ENCODE measurements at places on chromosomes 4 and X.

- DNase-seq, result peak; percentile 81
These were observed 69.8 kb downstream of the PTTG2 start for GRCh38 chr4:38030023-38030422.

DNA sequence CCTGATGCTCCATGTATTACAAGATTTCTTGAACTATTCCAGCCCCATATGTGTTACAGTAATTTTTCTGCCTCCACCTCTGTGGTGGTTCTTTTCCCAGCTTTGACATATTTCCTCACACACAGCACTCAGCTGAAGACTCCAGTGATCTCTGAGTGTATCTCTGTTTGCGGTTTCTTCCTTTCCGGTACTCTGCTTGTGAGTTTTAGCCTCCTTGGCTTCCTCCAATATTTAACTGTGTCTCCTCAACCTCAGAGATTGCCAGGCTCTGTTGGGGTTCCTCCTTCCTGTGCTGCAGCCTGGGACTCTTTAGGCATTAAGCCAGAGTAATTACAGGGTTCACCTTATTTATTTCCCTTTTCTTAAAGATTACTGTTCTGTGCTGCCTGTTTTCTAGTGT is 73.2 kb downstream of the NFKB1 start:
- peak; percentile 82 for DNase-seq

DNA sequence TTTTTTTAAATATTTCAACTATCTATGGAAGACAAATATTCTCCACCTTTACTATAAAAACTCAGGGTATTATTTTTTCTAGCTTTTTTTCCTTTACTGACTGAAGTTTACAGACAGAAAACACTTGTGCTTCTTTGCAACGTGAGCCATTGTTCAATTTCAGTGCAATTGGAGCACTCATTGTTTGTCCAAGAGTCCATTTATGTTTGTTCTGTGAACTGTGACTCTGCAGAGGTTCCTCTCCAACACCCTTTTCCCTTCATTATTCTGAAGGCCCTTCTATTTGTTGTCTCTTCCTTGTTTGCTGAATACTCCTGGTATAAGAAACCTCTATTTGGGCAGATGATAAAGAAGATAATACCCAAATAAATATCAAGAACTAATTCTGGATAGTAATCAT is 37.4 kb downstream of the DAPP1 start:
- DNase-seq, result no peak

DNA sequence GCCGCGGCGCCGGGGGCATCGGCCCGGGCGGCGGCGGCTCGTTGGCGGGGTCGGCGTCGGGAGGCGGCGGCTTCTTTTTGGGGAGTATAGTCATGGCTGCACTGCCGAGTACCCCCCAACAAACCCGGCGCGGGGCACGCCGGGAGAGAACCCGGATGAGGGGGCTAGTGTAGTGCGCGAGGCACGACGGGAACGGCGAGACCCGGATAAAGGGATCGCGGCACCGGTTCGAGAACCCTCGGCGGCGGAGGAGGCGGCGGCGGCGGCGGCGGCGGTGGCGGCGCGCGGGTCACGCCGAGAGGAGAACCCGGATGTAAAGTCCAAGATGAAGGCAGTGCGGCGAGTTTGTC is at the start of gene OTUD5:
Gene OTUD5 (minus strand): TSS at position 131 of the 350 bp plus-strand sequence. CDS start 37 bp downstream, at position 94.
- DNase-seq, result no peak

GRCh38 chr4:37826295-37827029 is at the start of gene PGM2:
PGM2 (plus strand) TSS chr4:37826686; CDS start chr4:37826733, 47 bp downstream.
- peak; percentile 74 for DNase-seq

DNA sequence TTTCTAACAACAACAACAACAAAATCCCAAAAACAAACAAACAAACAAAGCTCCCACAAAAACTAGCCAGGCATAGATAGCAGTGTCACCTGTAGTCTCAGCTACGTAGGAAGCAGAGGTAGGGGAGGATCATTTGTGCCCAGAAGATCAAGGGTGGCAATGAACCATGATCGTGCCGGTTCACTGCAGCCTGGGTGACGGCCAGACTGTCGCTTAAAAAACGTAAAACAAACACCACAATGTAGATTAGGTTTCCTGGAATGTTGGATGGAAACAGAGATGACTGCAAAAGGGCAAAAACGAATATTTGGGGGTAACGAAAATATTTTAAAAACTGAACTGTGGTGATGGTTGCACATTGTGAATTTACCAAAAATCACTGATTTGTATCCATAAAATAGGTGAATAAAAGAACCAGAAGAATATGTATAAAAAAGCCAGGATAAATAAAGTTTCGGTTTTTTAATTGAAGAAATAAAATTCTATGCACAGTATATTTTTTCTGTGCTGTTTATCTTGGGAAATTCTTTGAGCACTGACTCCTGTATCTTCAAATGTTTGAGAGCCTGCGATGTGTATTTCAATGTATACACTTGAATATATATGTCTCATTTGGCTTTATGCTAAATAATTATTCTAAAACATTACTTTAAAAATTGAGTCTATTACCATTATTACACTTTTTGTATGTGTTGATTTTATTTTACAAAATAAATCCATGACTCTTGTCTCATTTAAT is 1477.0 kb downstream of the PCDH7 start:
- DNase-seq, result no peak

DNA sequence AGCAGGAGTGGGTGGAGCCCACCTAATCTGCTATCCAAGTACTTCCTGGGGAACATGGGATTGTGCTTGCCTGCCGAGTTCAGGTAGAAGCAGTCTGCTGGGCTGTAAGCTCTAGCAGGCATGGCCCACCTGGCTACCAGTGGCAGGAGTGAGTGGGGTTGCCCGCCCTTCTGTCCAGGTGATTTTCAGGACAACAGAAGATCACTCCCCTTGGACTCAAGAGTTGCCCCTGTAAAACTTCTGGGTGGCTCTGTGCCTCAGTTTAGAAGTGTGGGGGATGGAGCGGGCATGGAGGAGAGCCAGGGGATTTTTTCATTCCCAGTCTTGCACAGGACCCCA is 43.5 kb downstream of the NDST3 start:
- DNase-seq, result no peak

GRCh38 chr4:81237791-81238190 is 22.8 kb upstream of the PRKG2 start:
- DNase-seq, result no peak

GRCh38 chr4:56271131-56271530 is 116.2 kb downstream of the AASDH start:
- DNase-seq, result peak; percentile 14

DNA sequence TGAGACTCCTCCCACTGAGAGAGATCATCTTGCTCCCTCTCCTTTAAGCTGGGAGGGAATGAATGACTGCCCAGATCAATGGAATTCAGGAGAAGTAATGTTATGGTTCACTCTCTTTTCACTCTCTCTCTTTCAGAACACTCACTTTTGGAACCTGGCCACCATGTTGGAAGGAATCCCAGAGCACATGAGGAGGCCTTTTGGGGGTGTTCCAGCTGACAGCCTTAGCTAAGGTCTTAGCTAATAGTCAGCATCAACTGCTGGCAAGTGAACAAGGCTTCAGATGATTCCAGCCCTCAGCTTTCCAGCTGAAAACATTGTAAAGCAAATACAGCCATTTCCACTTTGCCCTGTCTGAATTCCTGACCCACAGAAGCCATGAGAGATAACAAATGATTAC is 124.0 kb upstream of the CLNK start:
- DNase-seq, result peak; percentile 37

GRCh38 chr4:53365121-53365485 is 758 bp downstream of the SCFD2 start:
- DNase-seq, result peak; percentile 16

- no peak for DNase-seq
These were observed 142.9 kb upstream of the ARX start for GRCh38 chrX:25158635-25159034.

GRCh38 chrX:9091258-9091657 is 57.3 kb upstream of the FAM9B start:
- no peak for DNase-seq

GRCh38 chrX:132407691-132408090 is 81.1 kb downstream of the MBNL3 start:
- no peak for DNase-seq

- no peak for DNase-seq
These were observed 48.0 kb downstream of the PPP2R2C start for GRCh38 chr4:6424425-6424824.

- no peak for DNase-seq
These were observed 47.9 kb upstream of the UNC5C start for GRCh38 chr4:95596676-95597075.

DNA sequence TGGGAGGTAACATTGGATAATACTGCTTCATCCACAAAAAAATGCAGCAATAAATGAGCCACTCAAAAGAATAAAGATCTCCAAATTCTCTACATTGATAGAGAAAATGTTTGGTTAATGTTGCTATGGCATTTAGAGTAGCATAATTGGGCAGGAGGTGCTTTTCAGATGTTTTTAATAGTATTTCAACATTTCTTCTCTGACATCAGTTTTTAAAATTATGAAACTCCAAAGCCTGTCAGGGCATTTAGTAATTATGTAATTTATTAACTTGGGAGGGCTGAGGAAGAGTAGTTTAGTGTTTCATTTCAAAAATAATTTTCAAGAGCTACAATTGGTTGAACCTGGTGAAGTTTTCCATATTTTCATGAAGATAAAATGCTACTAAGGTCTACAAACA is 211.3 kb upstream of the INTU start:
- DNase-seq, result peak; percentile 8

DNA sequence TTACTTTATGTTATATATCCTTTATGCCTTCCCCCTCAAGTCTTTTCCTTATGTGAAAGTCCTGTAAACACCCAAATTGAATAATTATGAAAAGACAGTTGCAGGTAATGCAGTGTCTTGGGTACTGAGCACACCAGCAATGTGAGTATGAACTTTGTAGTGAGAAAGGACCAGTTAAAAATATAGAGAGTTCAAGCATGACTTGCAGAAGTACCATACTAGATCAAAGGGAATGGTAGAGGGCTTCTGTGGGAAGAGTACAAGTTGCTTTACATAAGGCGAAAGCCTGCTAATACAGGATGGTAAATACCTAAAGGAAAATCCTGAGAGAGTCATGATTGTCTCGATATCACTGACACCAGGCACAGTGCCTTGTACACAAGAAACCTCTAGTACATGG is 25.7 kb downstream of the KIAA0232 start:
- DNase-seq, result no peak

DNA sequence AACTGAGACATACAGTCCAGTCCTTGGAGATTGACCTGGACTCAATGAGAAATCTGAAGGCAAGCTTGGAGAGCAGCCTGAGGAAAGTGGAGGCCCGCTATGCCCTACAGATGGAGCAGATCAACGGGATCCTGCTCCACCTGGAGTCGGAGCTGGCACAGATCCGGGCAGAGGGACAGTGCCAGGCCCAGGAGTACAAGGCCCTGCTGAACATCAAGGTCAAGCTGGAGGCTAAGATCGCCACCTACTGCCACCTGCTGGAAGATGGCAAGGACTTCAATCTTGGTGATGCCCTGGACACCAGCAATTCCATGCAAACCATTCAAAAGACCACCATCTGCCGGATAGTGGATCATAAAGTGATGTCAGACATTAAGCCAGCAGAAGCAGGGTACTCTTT is 20.4 kb upstream of the FRMPD3 start:
- peak; percentile 28 for DNase-seq

DNA sequence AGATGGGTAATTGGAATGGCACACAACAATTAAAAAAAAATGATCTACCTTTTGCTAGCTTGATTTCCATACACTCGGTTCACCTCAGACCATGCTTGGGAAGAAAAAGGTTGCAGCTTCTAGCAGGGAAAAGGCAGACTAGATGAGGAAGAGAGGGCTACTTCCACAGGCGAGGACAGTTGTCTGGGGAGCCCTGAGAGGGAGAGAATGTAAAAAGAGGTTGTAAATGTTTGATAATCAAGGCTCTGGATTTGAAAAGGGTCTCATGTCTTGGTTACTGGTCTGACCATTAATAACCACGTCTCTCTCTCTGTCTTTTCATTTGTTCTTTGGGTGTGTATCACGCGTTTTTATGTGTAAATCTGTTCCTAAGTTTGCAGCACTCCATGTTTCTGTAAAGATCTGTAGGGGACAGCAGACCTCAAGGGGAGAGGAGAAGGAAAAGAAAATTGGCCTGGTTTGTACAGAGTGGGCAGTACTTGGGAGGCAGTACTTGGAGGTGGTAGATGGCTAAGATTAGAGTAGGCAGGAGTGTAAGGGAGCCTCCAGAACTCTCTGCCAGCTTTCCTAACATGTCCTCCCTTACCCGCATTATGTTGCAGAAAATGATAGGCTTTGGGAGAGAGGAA is 750 bp downstream of the ARMCX5 start:
- DNase-seq, result peak; percentile 43

GRCh38 chrX:133973704-133974103 is 11.7 kb downstream of the GPC3 start:
- DNase-seq, result no peak

DNA sequence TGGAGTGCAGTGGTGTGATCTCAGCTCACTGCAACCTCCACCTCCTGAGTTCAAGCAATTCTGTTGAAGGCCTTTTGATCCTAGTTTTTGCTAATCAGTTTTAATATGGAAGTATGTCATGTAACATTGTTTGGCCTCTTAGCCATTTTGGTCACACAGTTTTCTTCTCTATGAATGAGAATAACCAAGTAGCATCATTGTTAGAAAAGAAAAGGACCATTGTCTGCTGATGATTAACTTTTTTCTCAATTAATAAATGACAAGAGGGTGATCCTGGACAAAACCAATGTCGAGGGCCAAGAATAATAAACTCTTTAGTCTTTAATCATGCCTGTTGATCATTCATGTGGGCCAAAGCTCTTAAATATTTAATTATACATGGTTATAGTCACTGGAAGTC is 289.3 kb upstream of the MAGEB2 start:
- no peak for DNase-seq

DNA sequence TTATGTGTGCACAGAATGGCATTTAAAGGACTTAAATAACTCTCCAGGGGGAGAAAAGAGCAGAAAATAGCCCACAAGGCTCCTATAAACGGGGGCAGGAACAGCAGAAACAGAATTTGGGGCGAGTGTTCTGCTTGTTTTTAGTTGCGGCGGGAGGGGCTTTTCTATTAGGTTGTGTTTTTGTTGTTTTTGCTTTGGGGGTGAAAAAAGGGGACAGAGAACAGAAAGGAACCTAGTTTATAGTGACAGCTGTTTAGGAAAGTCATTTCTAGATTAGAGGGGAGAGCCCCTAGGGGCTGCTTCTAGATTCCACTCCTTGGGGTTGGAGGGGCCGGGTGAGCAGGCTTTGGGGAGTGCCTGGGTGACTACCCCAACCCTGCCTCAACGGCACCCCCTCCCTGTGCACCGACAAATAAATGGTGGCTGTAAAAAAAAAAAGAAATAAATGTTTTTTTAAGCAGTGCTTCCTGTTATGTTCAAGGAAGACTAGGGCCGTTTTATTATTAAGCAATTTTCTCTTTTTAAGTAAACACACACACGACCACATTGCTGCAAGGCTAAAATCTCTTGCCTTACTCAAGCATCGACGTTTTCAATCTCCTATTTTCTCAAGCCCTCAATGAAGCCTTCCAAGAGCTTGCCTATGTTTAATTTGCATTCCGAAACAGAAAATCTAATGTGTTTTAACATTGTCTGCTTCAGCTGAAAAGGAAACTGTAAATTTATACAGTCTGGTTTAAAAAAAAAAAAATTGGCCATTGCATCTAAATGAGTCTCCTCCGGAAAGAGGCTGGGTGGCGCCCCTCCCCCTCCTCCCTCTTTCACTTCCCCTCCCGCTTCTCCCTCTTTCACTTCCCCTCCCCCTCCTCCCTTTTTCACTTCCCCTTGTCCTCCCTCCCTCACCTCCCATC is 123.3 kb upstream of the TBL1X start:
- DNase-seq, result peak; percentile 83

- no peak for DNase-seq
These were observed 53.4 kb upstream of the COL25A1 start for GRCh38 chr4:109355835-109356234.

Data from amniotic epithelial cell (primary cell).